RPMI8226 (cell line): ENCODE measurements at places on chromosomes 13 and 19.

DNA sequence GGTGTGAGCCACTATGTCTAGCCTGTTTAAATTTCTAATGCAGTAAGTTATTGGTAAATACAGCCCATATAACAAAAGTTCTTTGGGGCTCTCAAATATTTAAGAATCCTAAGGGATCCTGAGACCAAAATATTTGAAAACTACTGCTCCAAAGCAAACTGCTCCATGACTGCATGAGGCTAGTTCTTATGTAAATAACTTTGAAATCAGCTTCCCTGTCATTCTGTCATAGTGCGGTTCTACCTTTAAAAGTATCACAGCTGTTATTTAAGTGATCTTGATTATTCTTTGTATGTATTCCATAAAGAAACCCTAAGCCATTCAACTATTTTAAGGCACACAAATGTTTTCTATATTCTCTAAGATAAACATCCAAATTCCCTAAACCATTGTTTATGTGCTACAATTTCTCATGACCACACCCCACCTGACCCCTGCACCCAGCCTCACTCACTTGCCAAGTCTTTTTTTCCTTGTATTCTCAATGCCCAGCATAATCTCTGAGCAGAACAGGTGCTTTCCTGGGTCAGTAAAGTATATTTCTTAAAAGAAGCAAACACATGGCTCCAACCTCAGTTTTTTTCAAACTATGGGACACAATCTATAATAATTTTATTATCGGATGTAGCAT, 146.6 kb downstream of the RNF17 start:
- DNase-seq = no peak

- DNase-seq = no peak
These were observed 147.3 kb downstream of the SLC7A1 start for GRCh38 chr13:29448174-29448573.

GRCh38 chr19:44476559-44477408, 23.5 kb downstream of the ZNF180 start:
- no peak for DNase-seq

DNA sequence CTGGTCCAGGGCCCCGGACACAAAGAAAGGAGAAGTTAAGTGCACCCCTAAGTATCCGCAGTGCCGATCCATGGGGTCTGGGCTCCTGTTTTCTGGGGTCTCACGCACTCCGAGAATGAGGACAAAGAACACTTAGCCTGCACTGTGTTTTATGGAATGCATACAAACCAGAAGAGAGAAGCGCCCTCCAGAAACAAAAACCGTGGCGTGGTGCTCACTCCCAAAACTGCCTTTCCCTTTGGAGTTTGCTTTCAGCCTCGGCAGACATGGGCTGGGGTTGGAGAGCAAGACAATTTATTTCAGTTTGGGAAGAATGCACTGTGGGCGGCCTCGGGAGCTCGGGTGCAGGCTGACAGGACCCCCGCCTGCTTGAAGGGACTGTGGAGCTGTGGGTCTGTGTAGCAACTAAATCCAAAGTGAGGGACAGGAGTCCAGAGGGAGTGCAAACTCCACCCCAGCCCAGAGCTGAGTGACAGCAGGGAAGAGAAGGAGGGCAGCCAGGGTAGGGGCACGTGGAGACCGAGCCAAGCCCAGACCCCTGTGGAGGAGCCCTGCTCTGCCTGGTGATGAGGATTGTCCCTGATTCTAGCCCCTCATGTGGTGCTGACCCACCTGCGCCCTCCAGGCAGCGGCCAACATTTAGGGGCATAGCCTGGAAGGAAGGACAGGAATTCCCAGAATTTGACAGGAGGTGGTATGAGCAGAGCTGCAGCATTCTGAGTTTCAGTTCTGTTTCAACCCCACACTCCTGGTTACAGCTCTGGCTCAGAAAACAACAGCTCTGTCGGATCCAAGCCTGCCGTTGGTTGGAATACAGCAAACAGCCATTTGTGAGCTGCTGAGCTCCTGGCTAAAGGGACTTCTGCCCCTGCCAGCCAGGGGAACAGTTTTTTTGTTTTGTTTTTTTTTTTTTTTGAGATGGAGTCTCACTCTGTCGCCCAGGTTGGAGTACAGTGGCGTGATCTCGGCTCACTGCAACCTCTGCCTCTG, 37.8 kb upstream of the POP4 start:
- DNase-seq = no peak

- DNase-seq = no peak
These were observed 87.4 kb upstream of the TEX29 start for GRCh38 chr13:111233080-111233479.

- peak; percentile 52 for DNase-seq
These were observed 14.5 kb upstream of the TNFAIP8L1 start for GRCh38 chr19:4624733-4625362.
